ENCODE measurements at places on chromosomes 13 and 19.
A peak's percentile ranks its signal among the peaks of the same experiment; 100 is the strongest.

DNA sequence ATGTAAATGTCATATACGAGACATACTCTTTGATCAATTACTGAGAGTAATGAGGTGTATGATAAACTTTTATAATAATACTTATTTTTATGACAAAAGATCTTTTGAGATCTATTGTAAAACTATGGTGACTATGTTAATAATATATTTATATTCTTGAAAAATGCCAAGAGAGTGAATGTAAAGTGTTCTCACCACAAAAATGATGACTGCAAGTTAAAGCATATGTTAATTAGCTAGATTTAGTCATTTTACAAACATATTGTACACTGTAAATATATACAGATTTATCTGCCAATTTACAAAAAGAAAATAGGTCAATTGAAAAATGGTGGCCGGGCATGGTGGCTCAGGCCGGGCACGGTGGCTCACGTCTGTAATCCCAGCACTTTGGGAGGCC lies 81.0 kb downstream of the GPC6 start:
- DNase-seq, result no peak

GRCh38 chr19:2475018-2475701 lies 767 bp upstream of the GADD45B start:
- peak; percentile 80 for DNase-seq

- DNase-seq, result no peak
These were observed 32.6 kb downstream of the VWA8 start for GRCh38 chr13:41928323-41928722.

DNA sequence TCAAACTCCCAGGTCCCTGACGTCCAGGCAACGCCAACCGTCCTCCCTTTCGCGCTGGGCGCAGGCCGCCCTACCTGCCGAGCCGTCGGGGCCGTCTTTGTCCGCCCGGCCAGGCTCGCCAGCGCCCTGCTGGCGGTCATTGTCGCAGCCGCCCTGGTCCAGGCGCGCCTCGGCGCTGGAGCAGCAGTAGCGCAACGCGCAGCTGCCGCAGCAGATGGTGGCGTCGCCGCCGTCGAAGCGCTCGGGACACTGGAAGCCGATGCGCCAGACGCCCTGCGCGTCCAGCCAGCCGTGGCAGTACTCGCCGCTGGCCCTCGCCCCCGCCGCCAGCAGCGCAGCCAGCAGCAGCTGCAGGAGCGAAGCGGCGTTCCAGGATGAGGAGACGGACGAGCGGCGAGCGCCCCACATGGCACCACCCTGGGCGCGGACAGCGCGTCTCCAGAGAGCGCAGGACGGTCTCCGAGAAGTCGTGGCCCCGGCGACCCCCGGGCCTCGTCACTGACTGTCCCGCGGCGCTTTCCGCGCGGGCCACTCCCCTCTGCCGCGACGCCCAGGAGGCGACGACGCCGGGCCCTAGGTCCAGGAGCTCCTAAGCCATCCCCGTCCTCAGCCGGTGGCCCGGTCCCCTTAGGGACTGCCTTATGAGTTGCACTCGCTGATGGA lies 1.1 kb downstream of the SHISA2 start:
- peak; percentile 19 for DNase-seq

DNA sequence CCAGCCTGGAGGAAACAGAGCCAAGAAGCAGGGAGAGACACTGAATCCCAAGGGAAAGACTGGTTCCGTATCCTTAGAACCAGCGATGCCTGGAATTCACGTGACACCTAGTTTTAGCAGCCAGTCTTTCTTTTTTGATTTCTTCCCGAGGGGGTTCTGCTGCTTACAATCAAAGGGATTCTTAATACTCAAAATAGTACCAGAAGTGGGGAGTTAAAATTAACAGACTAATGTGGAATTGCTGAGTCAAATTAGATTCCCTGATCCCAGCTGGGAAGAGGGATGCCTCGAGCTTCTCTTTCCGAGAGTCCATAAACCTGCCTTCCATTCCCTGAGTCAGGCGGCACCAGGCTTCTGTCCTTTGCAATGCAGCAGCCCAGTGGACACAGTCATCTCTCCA lies 4.8 kb upstream of the MATK start:
- DNase-seq, result no peak

DNA sequence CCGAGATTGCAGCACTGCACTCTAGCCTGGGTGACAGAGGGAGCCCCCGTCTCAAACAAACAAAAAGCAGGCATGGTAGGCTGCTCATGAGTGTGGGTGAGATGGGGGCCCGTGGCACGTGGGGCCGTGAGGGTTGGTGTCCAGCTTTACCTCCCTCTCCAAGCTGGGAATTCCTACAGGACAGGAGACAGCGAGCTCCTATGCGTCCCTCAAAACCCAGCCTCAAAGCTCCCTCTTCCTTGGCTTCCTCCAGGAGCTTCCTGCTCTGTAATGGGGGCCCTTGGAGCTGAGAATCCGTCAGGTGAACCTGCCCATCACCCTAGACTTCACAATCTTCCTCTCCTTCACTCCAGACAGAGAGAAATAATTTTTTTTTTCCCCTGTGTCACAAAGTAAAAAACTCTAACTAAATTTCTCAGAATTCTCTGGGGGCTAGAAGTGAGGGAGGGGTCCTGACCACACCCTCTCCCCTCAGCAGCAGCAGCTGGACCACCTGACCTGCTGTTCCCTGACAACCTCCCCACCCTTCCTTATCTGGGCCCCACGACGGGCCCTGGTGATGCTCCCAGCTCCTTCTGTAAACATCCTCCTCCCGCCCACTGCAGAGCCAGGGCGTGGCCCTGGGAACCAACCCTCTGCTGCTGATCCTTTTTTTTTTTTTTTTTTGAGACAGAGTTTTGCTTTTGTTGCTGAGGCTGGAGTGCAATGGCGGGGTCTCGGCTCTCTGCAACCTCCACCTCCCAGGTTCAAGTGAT lies 22.1 kb upstream of the WDR18 start:
- no peak for DNase-seq

DNA sequence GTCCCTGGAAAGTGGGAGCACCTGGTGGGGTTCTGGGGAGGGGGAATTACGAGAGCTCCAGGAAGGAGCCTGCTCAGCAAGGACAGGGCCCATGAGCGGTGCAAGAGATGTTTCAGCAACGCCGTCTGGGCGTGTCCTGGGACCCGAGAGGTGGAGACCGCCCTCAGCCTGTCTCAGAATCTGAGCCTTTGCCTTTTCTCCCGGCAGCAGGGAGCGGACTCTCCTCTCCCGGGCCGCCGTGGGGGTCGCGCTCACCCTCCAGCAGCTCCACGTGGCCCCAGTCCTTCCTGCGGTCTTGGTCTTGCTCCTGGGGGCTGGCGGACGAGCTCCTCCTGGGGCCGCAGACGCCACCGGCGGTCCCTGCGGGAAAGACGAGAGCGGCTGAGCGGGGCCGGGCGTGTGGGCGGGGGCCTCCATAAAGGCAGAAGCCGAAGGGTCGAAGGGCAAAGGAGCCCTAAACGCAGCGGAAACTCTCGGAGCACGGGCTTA lies 714 bp downstream of the POLRMT start:
- DNase-seq, result peak; percentile 71

GRCh38 chr13:95153647-95154412 lies 147.4 kb downstream of the ABCC4 start:
- no peak for DNase-seq

- DNase-seq, result no peak
These were observed 2.6 kb downstream of the MBNL2 start for GRCh38 chr13:97224544-97225300.

GRCh38 chr13:66855131-66855530 lies 375.0 kb downstream of the PCDH9 start:
- DNase-seq, result no peak

GRCh38 chr13:86892330-86892729 lies 778.8 kb upstream of the SLITRK5 start:
- DNase-seq, result no peak

DNA sequence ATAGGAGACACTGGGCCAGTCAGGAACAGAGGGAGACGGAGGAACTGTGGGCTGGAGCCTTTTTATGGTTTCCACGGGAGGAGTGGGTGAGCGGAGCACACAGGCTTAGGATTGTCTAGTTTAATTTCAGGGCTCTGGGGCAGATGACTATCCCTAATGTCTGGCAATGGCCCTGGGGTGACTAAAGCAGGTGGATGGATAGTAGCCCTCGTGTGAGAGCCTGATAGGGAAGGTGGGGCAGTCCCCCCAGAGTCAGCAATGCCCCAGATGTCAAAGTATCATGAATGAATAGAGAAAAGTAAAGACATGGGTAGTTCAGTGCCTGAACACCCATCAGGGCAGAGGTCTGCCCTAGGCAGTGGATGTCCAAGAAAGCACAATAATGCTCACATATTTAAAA lies 94.2 kb downstream of the ZDHHC20 start:
- no peak for DNase-seq

DNA sequence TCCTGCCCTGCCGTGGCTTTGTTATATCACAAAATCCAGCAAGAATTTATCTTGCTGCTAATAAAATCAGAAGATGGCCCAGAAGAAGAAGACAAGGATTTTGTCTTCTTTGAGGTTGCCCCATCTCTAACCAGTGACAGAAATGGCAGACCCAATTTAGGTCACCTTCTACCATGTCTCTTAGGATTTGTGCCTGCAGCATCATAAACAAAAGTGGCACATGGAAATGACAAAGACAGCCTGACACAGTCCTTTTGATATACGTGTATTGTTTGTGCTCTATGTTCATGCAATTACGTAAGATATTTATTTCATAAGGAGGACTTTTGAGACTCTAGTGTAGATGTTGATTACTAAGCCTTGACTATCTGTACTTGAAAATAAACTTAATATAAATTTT lies 135.9 kb upstream of the TMTC4 start:
- DNase-seq, result no peak

DNA sequence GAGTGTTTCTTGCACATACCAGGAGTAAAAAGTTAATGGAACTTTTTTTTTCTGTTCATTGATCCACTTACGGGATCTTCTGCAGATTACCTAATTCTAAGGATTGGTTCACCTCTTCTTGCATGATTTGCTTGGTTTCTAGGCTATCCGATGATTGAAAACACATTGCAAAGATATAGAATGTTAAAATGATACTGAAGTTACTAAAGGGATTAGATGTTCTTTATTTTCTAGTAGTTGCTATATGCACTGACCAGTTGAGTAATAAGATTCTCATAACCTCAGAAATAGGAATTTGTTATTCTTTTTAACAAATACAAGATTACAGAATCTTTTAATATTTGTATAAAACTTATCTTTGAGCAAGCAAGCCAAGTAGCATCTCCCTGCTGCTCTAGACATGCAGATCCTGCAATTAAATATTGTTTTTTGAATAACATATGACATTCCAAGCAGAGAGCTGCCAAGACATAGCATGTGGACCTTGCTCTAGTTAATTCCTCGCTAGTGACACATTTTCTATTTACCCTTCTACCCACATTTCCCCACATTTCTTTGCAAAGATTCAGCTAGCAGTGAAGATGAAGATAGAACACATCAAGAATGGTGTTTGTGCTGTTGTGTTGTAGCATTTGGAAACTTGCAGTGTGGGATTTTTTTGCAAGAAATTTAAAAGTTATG lies 51.7 kb upstream of the RNF113B start:
- no peak for DNase-seq

DNA sequence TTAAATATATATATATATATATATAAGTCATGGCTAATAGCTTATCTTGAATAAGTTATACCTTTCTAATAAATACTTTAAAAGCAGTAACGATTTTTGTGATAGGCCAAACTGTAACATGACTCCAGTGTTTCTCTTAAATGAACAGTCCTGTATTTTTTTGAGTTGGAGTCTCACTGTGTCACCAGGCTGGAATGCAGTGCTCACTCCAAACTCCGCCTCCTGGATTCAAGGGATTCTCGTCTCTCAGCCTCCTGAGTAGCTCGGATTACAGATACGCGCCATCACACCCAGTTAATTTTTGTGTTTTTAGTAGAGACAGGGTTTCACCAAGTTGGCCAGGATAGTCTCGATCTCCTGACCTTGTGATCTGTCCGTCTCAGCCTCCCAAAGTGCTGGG lies 814.2 kb upstream of the SLITRK5 start:
- no peak for DNase-seq

DNA sequence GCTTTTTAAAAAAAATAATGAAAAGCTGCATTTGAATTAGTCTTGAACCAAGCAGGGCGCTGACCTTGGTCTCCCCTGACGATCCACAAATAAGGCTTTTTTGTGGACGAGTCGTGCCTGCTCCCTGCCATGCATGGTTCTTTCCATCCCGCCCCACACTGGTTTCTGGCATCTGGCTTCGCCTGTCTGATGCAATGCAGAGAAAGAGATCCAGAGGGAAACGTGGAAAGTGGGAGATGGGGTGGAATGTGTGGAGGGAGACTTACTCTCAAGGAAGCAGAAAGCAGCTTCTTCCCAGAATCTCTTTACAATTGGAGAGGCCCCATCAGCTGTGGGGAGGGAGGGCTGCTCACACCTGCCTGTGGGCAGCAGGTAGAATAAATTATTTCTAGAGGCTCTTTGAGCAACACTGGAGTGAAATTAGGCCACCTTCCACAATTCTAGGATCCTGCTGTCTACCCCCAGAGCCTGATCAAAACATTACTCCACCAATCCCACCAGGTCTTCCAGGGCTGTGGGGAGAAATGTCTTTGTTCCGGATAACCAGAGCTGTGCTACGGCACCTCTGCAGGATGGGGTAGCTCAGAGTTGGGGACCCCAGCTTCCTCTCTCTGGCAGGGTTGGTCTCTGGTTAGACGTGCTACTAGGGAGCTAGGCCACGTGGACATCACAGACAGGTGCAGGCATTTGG lies 183.5 kb downstream of the UQCRFS1 start:
- no peak for DNase-seq

DNA sequence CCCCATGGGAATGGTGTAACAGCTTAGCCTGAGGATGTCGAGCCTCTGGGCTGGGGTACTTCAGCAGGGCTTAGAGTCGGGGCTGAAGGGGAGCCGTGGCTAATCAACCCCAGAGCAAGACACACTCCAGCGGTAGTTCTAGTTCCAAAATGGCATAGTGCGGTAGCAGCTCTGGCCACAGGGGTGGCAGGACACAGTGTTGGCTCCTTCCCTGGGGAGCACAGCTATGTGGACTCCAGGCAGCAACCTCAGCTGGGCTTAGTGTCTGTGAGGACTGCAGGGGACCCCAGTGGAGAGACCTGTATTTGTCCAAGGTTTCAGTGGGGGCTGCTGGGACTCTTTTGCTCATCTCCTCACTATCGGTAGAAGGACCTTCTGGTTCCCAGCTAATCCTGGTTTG lies 70.8 kb upstream of the PCDH20 start:
- DNase-seq, result no peak

DNA sequence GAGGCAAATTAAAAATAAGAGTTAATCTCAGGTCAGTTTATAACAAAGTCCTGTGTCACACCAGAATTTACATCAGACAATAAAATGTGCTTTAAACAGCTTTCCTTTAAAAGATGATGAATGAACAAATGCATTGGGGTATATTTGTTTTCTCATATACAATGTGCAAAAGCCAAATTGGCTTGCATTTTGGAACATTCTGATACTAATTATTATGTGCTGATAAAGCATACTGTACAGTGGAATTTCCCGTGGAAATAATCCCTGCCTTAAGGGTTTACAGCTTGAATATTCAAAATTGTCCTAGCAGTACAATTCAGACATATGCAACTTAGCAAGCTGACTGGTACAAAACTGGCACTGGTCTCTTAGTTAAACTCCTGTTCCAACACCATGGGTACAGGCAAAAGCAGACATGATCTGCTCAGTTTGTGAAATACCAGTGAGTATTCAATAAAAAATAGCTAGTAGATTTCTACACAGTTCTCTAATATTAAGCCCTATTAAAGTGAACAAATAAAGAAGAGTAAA lies 373.4 kb downstream of the SLITRK1 start:
- DNase-seq, result no peak

GRCh38 chr13:114124921-114125320 lies 7.5 kb downstream of the RASA3 start:
- DNase-seq, result peak; percentile 76
